Retinal pigment epithelial cell (primary cell): ENCODE measurements at places on chromosomes 1 and 21.

DNA sequence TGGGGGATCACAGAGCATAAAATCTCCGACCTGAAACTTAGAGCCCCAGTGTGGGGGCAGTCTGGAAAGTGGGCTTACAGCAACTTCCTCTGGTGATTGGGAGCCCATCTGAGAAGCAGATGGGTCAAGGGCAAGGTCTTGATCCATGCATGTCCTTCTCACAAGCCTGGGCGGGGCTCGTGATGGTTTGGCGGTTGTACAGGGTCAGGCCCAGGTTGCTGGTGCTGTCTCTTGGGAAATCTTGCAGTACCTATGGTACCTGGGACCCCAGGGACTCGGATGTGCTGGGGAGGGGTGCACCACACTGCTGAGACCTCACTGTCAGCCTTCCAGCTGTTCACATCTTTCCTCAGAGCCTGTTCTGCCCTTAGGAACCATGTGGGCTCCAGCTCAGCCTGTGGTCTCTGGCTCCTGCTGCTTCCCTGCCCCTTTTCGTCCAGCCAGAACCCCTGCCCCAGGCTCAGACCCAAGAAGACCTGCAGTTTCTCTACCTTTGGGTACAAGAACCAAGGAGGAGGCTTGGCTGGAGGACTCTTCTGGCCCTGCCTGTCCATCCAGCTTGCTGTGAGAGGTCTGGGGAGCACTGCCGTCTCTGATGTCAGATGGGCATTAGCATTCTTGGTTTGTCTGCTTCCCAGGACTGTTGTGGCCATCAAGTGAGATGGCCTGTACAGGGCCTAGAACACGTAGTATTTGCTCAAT, 24.5 kb downstream of the WNT4 start:
- no peak for DNase-seq

- DNase-seq: no peak
Observed at GRCh38 chr1:198107091-198107501, 49.7 kb upstream of the NEK7 start.

DNA sequence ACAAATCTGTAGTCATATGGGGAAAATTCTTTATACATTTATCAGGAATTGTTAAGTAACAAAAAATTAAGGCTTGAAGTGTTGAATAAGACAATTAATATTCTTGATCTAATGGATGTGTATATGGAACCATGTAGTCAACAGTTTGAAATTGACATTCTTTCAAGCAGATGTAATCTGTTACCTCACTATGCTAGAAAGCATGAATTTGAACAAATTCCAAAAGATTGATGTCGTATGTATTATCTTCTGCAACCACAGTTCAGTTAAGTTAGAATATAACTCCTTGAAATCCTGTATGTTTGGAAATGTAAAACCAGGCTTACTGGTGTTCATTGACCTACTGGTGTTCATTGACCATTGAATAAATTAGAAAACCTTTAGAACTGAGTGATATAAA, 16.1 kb downstream of the CCDC18 start:
- DNase-seq: no peak

- DNase-seq: peak; percentile 32
Observed at GRCh38 chr1:2279817-2280216, 51.7 kb downstream of the SKI start.

GRCh38 chr1:16459352-16459925, 18.9 kb downstream of the NECAP2 start:
- DNase-seq: no peak
